CD4-positive, alpha-beta T cell treated with Interleukin-1 beta for 1 hour (primary cell): ENCODE measurements at places on chromosomes 2 and 18.

DNA sequence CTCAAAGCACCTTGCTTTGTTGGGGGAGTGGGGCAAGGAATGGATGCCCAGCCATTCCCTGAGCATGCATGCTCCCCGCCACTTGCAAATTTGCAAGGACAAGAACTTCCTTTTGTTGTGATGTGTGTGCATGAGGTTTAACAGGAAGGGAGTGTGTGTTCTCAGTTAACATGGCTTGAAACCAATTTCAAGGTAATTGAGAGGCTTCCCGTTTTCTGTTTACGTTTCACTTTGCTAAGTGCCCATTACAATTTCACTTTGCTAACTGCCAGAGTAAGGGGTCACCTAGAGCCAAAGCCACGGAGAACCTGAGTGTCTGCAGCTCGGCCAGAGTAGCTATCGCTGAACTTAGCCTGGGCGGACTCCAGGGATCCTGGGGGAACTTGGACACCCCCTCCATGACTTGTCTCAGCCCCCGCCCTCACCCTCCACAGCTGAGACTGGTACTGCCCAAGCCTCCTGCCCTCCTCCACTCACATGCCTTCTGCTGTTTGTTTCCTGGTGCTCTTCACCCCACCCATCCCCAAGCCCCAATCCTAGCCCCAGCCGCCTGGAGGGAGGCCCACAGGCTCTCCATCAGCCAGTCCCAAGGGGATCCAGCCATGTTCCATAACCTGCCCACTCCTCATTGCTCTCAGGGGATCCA lies 53.6 kb upstream of the LAPTM4A start:
- DNase-seq, result no peak

DNA sequence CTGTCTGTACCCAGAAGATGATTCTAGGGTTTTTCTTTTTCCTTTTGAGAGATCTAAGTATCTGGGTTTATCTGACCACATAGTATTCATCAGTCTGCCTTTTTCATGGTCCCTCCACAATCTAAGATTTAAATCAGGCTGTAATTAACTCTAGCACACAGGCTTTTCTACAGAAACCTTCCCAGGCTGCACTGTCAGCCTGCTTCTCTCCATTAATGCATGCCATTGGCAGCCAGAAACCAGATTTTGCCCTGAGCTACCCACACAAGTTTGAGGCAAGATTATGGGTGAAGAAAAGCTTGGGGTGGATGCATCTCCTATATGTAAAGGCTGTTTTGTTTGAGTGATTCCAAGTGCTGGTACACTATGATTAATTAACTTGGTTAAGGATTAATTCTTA lies 45.7 kb upstream of the EML4 start:
- no peak for DNase-seq

DNA sequence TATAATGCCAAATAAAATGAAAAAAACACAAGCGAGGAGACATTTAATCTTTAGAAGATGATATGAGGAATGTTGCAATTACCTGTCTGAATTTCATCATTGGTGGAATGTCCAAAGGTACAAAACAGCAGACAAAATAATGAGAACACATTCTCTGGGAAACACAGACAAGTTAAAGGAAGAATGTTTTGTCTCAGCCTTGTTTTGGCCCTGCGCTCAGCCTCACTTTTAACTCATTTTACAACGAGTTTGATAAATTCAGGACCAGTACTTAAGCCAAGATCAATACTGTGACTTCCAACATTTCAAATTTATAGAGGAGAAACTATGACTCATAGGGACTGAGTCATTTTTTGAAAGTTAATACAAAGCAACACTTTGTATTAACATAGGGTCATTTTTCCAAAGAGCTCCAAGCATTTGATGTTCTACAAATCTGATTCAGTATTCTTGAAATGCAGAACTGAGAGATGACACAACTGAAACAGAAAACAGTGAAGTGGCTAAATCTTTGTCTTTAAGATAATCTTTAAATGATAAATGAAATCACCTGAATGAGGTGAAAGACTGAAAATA lies 833.2 kb upstream of the CHAC2 start:
- DNase-seq, result no peak

DNA sequence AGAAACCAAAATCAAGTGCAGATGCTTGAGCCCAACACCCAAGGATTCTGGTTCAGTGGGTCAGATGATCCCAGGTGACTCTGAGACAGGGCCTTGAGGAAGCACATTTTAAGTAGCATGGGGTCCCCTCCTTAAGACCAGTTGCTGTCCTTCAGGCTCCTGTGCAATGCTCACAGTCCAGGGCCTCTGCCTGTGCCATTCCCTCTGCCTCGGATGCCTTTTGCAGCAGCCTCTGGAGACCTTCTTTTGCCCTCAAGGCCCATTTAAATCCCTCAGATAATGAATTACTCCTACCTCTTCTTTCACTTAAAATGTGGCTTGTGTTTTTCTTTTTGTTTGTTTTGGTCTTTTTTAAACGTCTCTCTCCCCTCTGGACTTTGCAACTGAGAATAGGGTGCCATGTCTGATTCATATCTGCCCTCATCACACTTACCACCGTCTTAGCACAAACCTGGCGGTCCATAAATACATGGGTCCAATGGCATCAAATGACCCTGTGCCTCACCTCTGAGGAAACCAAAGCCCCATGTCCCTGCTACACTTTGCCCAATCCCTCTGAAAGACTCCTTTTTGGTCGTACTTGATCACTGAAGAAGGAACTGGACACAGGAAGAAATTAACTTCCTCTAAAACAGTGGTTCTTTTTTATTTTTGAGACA lies 14.2 kb downstream of the ACTG2 start:
- no peak for DNase-seq

DNA sequence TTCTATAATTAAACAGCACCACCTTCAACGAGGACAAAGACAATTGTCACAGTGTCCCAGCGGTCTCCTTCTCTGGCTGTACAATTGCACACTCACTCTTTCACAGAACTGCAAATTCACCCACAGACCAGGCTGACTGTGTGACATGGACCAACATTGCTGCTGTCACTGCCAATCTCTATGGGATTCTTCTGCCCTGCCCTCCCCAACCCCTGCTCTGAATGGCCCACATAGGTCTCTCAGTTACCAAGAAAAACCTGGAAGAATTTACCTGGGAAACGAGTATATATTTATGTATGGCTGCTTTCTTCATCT lies 26.5 kb downstream of the LRRC30 start:
- no peak for DNase-seq
